ENCODE measurements at places on chromosomes 13 and 19.
A peak's percentile ranks its signal among the peaks of the same experiment; 100 is the strongest.

GRCh38 chr19:3683405-3684053 lies 16.7 kb downstream of the PIP5K1C start:
- no peak for DNase-seq

DNA sequence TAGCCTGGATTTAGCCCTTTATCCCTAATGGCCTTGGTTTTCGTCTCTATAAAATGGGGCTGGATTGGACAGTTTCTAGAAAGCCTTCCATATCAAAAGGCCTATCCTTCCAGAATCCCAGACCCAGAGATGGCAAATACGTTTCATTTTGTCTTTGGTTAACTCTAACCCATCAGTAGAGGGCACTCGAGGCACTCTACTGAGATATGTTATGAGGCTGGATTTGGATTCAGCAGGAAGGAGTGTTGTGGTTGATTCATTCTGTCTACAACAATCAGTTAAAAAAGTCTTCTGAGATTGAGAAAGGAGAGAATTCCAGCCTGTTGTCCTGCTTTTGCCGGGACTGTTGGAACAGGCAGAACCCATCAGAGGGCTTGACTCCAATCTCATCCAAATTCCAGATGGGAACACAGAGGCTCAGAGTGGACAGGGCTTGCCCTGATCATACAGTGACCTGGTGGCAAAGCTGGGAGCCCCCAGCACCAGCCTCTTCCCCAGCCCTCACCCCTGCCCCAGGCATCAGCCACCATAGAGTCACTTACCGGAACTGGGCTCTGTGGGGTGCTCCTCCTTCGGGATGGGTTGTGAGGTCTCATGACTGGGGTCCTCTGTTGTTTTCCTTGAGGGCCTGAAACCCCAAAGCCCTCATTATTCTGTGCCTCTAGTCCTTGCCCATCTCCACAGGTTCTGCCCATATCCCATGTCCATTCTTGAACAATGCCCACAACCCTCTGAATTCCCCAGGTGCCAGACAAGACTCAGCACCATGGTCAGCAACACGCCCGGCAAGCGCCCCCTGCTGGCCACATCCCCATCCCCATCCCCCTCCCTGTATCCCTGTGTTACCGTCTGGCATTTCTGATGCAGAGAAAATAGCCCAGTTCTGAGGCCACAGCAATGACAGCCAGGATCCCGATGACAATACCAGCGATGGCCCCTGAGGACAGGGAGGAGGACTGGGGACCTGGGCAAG lies 12.3 kb upstream of the ZNF180 start:
- DNase-seq: peak; percentile 40

GRCh38 chr13:44273991-44274770 lies 99.4 kb upstream of the SERP2 start:
- DNase-seq: peak; percentile 58

- DNase-seq: no peak
These were observed 3.4 kb downstream of the DMWD start for GRCh38 chr19:45789035-45789786.

- DNase-seq: no peak
These were observed 22.6 kb upstream of the NAPA start for GRCh38 chr19:47537493-47537892.

- no peak for DNase-seq
These were observed 257.6 kb downstream of the TEX29 start for GRCh38 chr13:111577956-111578605.

DNA sequence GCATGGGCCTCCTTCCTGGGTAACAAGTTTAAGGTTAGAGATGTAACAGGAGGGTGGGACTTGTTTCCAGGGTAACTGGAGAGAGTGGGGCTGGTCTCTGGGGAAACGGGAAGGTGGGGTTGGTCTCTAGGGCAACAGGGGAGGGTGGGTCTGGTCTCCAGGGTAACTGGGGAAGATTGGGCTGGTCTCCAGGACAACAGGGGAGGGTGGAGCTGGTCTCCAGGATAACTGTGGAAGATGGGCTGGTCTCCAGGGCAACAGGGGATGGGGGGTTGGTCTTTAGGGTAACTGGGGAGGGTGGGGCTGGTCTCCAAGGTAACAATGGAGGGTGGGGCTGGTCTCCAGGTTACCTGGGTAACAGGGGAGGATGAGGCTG lies 36.5 kb downstream of the SPTBN4 start:
- DNase-seq: no peak

- no peak for DNase-seq
These were observed 1.7 kb downstream of the TPRX2 start for GRCh38 chr19:47860602-47861297.

- no peak for DNase-seq
These were observed 143.4 kb downstream of the DLEU7 start for GRCh38 chr13:50699874-50700663.

GRCh38 chr19:16949496-16950023 lies 60.8 kb downstream of the F2RL3 start:
- DNase-seq: no peak

DNA sequence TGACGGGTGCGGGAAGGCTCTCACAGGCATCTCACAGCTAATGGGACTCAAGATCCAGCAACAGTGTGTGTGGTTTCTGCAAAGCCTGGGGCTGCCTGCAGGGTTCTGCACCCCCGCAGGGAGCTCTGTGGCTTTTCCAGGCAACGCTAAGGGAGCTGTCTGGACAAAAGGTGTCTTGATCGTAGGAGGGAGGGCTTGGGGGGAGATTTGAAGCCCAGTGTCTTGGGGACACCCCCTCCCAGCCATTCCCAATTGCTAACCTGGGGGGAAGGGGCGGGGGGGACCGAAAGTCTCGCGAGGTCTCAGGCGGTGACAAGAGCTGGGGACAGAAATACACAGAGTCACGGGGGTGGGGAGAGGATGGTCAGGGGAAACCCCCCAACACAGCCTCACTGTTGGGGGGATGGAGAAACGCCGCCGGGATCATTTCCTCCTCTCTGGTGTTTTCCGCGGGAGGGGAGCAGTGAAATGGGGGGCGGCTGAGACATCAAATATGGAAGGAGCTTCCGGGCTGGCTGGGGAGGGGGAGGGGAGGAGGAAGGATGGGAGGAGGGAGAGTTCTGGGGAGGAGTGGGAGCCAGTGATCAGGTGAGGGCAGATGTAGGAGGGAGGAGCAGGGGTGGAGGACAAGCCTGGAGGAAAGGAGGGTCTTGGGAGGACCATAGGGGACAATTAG lies 13.3 kb downstream of the KCNC3 start:
- DNase-seq: no peak

- DNase-seq: no peak
These were observed at the start of gene FXYD3 for GRCh38 chr19:35115177-35115951. TSS of gene FXYD3 (plus strand) at chr19:35115823. CDS start at chr19:35119377, 3,554 bp downstream.

DNA sequence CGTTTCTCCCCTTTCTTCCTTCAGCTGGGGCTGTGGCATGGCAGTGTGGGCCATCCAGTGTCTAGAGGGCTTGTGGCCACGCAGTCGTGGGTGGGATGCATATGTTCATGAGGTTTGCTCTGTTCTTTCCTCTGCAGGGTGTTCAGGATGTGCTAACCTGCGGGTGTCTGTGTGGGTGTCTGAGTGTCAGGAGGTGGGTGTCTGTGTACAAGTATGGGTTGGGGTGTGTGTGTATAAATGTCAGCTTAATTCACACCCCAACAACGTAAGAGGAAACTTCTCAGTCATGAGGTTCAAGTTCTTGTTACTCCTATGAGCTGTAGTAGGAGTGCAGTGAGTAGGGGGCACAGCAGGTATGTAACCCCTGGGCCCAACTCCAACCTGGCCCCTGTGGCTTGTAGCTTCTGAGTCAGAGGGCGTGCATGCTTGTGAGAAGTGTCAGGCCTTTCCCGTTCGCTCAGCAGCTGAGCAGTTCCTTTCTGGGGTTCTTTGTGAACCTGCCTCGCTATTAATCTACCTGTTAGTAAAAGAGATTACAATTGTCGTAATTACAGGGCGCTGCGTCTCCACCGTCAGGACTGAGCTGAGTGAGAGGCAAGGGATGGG lies 49.1 kb downstream of the NFIX start:
- DNase-seq: no peak

DNA sequence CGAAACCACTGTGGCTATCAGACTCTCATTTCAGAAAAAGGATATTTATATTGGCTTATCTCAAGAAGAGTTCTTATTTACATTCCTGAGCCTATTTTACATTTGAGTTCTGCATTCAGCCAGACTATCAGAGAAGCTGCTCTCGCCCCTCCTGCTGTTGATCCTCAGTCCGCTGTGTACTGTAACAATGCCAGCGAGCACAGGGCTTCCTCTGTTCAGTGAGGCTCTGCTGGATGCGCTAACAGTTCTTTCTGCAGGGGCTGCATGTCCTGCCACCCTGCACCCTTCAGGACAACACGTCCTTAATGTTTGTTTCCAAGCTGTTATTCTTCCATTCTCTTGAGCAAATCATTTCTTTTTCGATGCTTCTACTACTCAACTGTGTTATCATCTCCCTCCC lies 463.7 kb upstream of the SGCG start:
- no peak for DNase-seq

DNA sequence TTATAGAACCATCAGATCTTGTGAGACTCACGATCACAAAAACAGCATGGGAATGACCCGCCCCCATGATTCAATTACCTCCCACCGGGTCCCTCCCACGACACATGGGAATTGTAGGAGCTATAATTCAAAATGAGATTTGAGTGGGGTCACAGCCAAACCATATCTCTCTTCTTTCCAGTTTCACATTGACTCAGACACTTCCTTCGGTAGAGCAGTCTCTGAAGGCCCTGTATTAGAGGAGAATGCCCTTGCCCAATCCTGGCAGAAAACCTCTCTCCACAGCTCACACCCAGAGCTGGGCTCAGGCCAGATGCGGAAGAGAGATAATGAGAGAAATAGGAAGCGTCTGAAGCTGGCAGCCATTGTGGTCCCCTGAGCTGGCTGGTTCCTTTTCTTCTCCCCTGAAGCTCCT lies 72.4 kb upstream of the CLDN10 start:
- DNase-seq: no peak

GRCh38 chr19:2663920-2664571 lies 38.4 kb downstream of the GNG7 start:
- DNase-seq: no peak

DNA sequence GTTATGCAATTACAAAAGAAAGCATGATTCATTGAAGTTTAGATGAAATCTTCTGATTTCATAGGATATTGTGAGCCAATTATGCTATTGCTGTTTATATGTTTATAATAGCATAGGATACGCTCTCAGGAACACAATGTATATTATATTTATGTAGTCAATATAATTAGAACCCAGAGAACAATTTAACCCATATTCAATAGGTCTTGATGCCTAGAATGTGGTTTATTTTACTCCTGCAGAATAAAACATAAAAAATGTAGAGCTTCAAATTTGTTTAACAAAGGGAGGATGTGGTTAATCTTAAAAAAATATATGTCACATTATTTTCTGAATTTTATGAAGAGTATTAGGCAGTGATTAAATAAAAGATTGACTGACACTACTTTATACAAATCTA lies 380.8 kb upstream of the SPRY2 start:
- no peak for DNase-seq

GRCh38 chr13:66794340-66795031 lies 435.6 kb downstream of the PCDH9 start:
- no peak for DNase-seq

DNA sequence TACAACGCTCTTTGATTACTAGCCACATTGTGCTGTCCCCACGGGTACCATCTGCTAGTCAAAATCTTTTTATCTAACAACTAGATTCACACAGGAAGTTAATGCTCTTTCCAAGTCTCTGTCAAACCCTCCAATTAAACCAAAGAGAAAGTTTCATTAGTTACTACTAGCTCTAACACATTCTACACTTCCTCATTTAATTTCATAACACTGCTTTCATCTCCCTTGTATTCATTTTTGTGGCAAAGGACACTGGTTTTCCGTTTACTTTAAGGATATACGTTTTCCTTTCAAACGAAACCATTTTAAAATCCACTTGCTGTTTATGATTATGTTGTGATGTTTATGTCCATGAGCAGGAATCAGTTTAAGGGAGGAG lies 5.3 kb downstream of the DYRK1B start:
- DNase-seq: no peak

- DNase-seq: no peak
These were observed 19.1 kb upstream of the LDLR start for GRCh38 chr19:11070123-11070522.

- no peak for DNase-seq
These were observed 82.8 kb downstream of the SIPA1L3 start for GRCh38 chr19:37989855-37990254.

GRCh38 chr13:113539822-113540221 lies 44.7 kb upstream of the TFDP1 start:
- no peak for DNase-seq

GRCh38 chr13:28327373-28328270 lies 167.3 kb downstream of the FLT1 start:
- peak; percentile 53 for DNase-seq

GRCh38 chr19:2047449-2048103 lies 3.5 kb downstream of the MKNK2 start:
- no peak for DNase-seq

DNA sequence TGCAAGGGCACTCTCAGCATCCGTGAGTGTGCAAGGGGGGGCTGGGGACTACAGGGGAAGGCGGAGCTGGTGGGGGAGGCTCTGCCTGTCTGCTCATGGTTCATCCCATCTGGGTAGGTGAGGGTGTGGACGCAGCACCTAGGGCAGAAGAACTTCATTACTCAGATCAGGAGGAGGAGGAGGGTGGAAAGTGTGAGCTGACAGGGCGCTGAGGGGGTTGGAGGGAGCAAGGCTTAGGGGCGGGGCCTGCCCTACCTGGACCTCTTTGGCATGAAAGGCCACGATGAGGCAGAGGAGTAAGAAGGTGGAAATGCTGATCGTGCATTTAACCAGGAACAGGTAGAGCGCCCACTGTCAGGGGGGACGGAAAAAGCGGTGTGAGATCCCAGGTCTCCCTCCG lies 4.5 kb downstream of the KCNN4 start:
- DNase-seq: no peak

DNA sequence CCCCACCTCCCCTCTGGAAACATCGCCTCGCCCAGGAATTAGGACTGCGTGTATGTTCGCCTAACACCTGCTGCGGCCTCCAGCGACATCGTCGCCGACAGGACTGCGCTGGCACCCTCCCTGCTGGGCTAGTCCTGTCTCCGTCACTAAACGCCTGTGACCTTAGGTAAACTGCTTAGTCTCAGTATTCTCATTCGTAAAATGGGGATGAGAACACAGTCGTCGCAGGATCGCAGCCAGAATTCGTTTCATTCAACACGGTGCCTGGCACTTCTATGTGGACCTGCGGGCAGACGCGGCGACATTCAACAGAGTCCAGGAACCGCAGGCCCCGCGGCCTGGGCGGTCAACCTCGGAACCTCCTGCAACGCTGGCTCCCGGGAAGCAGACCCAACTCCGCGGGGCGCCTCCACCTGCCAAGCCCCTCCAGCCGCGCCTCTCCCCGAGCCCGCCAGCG lies 485 bp downstream of the CRYL1 start:
- DNase-seq: peak; percentile 19

DNA sequence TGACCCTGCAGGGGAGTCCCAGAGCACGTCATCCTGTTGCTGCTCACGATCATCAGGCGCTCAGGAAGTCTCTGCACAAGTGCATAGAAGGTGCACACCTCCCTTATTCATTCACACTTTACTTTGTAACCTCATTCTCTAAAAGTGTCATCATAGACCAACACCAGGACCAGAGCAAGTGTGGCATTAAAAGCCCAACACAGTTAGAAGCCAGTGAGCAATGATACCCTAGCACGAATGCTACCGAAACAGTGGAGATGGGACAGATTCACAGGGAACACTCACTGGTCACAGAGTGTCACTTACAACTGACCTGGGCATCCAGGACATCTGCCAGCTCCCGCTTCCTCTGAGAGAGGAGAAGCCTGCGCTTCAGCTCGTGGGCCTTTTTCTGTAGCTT lies 17.0 kb downstream of the HAUS8 start:
- no peak for DNase-seq
